Common myeloid progenitor, CD34-positive (primary cell): ENCODE measurements at places on chromosomes 3 and 15.

- H3K4me3 ChIP-seq = no peak overlapping the region
- H3K4me1 ChIP-seq = no peaks in the 10 kb centered on the region
- H3K27me3 ChIP-seq = no peaks in the 10 kb centered on the region
- H3K27ac ChIP-seq = no peak overlapping the region
- H3K36me3 ChIP-seq = peaks cover 17% of the 10 kb centered on the region
Measured at GRCh38 chr3:197692641-197693040, 44.1 kb downstream of the RUBCN start.

DNA sequence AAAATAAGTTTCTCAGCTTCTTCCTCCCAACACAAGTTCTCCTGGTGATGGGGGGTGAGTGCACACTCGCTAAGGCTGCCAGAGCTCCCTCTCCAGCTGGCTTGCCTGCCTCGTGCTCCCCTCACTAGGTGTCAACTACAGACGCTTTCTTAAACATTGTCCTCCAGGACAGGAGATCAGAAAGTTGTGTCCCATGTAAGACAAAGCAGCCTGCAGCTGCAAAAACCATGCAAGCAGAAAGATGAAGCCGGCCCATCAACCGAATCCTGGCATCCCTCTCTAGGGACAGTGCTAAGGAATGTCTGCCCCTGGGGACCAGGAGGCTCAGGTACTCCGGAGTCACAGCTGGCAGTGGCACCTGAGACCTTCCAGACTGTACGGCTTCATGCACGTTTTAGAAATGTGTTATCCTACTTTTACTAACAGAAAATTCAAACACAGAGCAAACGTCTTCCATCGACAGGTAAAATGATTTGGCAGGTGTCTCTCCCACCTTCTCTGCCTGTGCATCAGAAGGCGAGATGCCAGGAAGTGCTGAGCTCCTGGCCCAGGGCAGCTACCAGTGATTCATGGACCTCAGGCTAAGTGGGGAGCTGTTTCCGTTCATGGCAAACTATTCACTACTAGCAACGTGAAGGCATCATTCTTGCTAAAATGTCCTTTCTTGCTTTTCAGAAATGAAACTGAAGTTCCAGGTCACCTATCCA lies 246.1 kb downstream of the ADAMTS17 start:
- H3K4me1 ChIP-seq = no peaks in the 10 kb centered on the region
- H3K27me3 ChIP-seq = no peaks in the 10 kb centered on the region

- no peaks in the 10 kb centered on the region for H3K36me3 ChIP-seq
- no peak overlapping the region for H3K4me3 ChIP-seq
Measured at GRCh38 chr15:77634266-77634962, 1.7 kb upstream of the LINGO1 start.

- no peaks in the 10 kb centered on the region for H3K36me3 ChIP-seq
- no peaks in the 10 kb centered on the region for H3K27me3 ChIP-seq
- H3K4me1 ChIP-seq = peaks cover 13% of the 10 kb centered on the region
- no peak overlapping the region for H3K4me3 ChIP-seq
- DNase-seq = peak; percentile 74
Measured at GRCh38 chr15:58179741-58180381, 41.7 kb downstream of the AQP9 start.

GRCh38 chr3:181561139-181562031 lies 150.3 kb upstream of the SOX2 start:
- H3K4me1 ChIP-seq = no peaks in the 10 kb centered on the region
- no peaks in the 10 kb centered on the region for H3K27me3 ChIP-seq
- no peak overlapping the region for H3K4me3 ChIP-seq
- no peak for DNase-seq
- H3K27ac ChIP-seq = no peak overlapping the region

DNA sequence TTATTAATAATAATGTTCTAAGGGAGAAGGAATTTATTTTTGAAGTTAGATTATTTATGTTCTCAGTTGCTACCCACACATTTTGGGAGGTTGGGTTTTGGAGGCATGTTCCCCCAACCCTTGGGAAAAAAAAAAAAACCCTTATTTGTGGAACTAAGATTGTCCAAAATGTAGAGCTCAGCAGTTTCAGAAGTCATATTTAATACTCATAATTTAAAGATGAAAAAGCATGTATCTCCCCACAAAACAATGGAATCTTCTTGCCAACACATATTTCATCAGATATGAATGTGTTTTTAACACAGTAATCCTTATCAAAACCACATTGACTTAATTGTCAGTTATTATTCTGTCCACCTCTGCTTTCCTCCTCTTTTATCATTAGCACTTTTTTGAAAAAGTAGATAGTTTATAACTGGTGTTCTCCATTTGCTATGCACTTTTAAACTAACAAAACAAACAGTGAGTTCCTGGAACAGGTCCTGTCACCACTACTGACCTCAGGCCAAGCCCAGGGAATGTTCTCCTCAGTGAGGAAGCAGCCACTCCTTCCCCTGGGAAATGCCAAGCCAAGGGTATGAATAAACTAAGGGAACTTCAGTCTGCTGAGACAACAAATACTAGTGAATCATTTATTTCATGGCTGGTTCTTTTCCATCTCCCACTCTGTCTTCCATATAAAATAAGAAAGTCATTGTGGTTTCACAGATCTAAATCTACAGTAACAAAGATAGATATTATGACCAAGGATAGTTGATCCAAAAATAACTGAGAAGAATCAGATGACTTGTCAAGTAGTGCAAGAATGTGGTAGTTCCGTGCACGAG lies 414.4 kb upstream of the ALCAM start:
- no peaks in the 10 kb centered on the region for H3K27me3 ChIP-seq
- no peaks in the 10 kb centered on the region for H3K4me1 ChIP-seq
- DNase-seq = no peak
- no peak overlapping the region for H3K27ac ChIP-seq
- no peak overlapping the region for H3K4me3 ChIP-seq

- H3K36me3 ChIP-seq = no peaks in the 10 kb centered on the region
- no peak overlapping the region for H3K27ac ChIP-seq
- H3K4me1 ChIP-seq = peaks cover 10% of the 10 kb centered on the region
- H3K4me3 ChIP-seq = no peak overlapping the region
- no peaks in the 10 kb centered on the region for H3K27me3 ChIP-seq
- DNase-seq = no peak
Measured at GRCh38 chr3:53775834-53776251, 70.4 kb downstream of the CHDH start.

DNA sequence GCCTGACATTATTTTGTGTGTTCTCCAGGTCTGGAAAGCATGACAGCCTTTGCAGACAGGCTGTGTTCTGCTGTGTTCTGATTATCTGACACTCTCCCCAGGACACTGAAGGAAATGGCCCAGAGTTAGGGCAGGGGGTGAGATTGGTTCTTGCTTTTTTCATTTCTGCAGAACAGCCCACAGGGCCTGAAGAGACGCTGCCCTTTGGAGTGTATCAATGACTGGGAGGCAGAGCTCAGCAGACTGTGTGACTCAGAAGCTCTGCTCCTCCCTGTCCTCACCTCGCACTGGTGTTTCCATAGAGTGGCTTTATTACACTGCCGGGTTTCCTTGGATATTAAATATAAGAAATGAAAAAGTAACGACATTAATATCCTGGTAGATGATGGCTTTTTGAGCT lies 523.6 kb downstream of the NTRK3 start:
- H3K4me1 ChIP-seq = peaks cover 4% of the 10 kb centered on the region
- H3K27me3 ChIP-seq = no peaks in the 10 kb centered on the region
- no peak overlapping the region for H3K27ac ChIP-seq
- no peak for DNase-seq
- no peaks in the 10 kb centered on the region for H3K36me3 ChIP-seq
- no peak overlapping the region for H3K4me3 ChIP-seq

DNA sequence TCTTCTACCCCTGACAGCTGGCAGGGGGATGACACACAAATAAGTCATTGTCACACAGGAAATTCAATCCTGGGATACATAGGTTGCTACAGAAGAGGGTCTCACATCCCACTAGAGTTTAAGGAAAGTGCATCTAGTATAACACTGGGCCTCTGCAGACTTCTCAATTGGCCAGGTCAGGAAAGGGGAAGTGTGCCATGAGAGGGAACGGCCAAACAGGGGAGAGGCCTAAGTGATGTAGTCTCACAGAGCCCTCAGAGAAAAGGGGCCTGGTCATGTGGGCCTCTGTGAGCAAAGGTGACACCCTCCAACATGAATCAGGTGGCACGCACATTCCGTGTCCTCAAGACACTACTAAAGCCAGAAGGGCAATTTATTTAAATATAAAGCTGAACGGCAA lies 11.2 kb downstream of the ZXDC start:
- DNase-seq = no peak
- no peak overlapping the region for H3K4me3 ChIP-seq
- no peaks in the 10 kb centered on the region for H3K4me1 ChIP-seq
- no peaks in the 10 kb centered on the region for H3K27me3 ChIP-seq
- no peak overlapping the region for H3K27ac ChIP-seq

- H3K27me3 ChIP-seq = no peaks in the 10 kb centered on the region
- H3K27ac ChIP-seq = no peak overlapping the region
- no peak overlapping the region for H3K4me3 ChIP-seq
- H3K36me3 ChIP-seq = no peaks in the 10 kb centered on the region
- no peaks in the 10 kb centered on the region for H3K4me1 ChIP-seq
- DNase-seq = no peak
Measured at GRCh38 chr3:172029425-172030098, 9.8 kb upstream of the FNDC3B start.

- H3K27me3 ChIP-seq = no peaks in the 10 kb centered on the region
- H3K27ac ChIP-seq = no peak overlapping the region
- H3K36me3 ChIP-seq = no peaks in the 10 kb centered on the region
- no peaks in the 10 kb centered on the region for H3K4me1 ChIP-seq
- DNase-seq = no peak
Measured at GRCh38 chr15:78841376-78841706, 30.1 kb upstream of the ADAMTS7 start.

GRCh38 chr15:60477916-60478565 lies 901 bp downstream of the ICE2 start:
- DNase-seq = no peak
- no peaks in the 10 kb centered on the region for H3K27me3 ChIP-seq
- peaks cover 13% of the 10 kb centered on the region for H3K4me1 ChIP-seq
- H3K36me3 ChIP-seq = peaks cover 23% of the 10 kb centered on the region

DNA sequence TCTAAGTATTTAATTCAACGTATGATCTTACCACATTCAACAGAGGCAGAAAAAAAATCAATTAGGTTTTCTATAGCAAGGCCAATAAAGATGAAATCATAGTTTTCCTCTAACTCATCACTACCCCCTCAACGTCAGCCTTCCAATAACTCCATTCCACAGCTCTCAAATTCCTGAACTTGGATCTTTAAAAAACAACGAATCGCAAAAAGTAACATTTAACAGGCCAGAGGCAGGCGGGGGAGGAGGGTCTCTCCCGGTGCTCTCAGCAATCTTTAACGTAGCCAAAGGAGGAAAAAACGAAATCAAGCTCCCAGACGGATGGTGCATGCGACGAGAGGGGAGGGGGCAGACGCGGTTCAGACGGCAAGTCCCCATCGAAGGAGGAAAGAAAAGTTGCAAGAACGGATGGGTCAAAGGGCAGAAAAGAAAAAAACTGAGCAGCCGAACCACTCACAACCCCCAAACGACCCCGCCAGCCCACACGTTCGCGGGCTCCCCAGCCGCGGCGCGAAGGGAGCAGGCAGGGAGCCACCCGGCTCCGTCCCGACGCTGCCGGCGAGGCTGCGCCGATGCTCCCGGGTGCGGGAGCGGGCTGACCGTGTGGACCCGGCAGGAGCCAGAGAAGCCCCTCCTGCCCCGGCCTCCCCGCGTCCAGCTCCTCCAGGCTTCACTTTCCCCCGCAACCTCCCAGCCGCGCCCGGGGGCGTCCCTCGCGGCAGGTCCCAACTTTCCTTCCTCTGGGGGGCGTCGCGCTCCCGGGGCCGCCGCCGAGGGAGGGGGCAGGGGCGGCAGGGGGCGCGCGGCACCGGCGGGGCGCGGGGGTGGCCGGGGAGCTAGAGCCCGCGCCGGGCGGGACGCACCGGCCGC lies 703 bp downstream of the PEAK1 start:
- H3K27me3 ChIP-seq = no peaks in the 10 kb centered on the region
- H3K27ac ChIP-seq = no peak overlapping the region
- H3K36me3 ChIP-seq = no peaks in the 10 kb centered on the region
- peak overlapping the region; percentile 70 for H3K4me3 ChIP-seq

DNA sequence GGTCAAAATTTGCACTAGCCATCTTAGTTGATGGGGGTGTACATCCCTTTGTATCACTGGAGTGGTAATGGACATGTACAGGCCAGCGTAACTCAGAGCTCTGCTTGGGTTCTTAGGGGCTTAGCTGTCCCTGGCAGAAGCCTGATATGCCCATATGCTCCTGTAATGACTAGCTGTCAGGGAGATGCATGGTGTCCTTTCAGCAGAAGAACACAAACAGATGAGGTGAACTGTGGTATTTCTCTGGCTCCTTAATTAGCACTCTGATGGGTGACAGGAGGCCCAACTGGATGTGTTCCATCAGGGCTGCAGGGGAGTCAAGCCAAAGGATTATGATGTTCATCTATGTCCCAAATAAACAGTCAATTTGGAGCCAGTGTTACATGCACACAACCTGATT lies 774.5 kb downstream of the AGBL1 start:
- no peak overlapping the region for H3K4me3 ChIP-seq
- H3K27ac ChIP-seq = no peak overlapping the region
- no peaks in the 10 kb centered on the region for H3K36me3 ChIP-seq
- no peaks in the 10 kb centered on the region for H3K27me3 ChIP-seq
- no peaks in the 10 kb centered on the region for H3K4me1 ChIP-seq

- no peak overlapping the region for H3K4me3 ChIP-seq
- no peak for DNase-seq
- H3K4me1 ChIP-seq = peaks cover 22% of the 10 kb centered on the region
- H3K27me3 ChIP-seq = no peaks in the 10 kb centered on the region
Measured at GRCh38 chr3:39137435-39137936, 15.9 kb downstream of the CSRNP1 start.

DNA sequence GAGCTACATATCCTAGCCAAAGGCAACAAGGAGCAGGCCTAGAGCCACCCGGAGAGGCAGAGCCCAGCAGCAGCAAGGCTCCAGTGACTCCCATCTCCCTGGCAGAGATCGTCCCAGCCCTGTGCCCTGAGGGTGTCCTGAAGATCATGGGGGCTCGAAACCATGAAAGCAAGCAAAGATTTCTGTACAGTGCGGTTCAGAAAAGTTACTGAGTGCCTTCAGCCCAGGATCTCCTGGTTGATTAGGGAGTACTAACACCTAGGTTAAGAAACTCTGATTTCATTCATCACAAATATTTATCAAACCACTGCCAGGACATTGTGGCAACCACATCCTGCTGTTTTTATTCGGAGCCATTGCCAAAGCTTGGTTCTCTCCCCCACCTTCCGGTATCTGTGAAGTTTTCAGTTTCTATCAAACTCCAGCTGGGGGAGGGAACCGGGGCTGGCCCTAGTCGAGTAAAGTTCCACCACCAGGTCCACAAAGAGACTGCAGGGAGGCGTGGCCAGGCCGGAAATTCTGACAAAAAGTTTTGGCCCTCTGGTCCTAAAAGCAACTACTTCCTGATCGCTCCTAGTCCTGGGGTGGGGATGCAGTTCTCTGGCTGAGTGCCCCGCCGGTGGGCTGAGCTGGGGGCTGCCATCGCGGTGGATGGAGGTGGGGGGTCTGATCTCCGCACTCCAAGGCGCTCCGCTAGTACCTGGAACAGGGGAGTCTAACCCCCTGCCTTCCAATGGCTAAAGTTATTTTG lies 1.2 kb downstream of the RAB43 start:
- peaks cover 6% of the 10 kb centered on the region for H3K36me3 ChIP-seq
- peak; percentile 95 for DNase-seq
- H3K4me3 ChIP-seq = peak overlapping the region; percentile 90
- peaks cover 21% of the 10 kb centered on the region for H3K4me1 ChIP-seq
- H3K27ac ChIP-seq = peak overlapping the region; percentile 66

GRCh38 chr3:53836084-53836872 lies 9.9 kb downstream of the CHDH start:
- H3K4me1 ChIP-seq = no peaks in the 10 kb centered on the region
- no peak for DNase-seq
- no peak overlapping the region for H3K4me3 ChIP-seq
- peaks cover 2% of the 10 kb centered on the region for H3K27me3 ChIP-seq
- H3K36me3 ChIP-seq = no peaks in the 10 kb centered on the region
